Activated CD8-positive, alpha-beta T cell treated with anti-CD3 and anti-CD28 coated beads for 36 hours (primary cell): ENCODE measurements at places on chromosomes 4 and X. TPM values are rescaled to one million over a fixed set of nuclear protein-coding genes. Genes with fewer than 3 reads are reported as not detected.

GRCh38 chrX:10564484-10564883 lies 55.9 kb downstream of the MID1 start:
- DNase-seq = no peak

TRIM2 gene
- total RNA-seq = 1.4 TPM

MXRA5 gene
- not detected for total RNA-seq

DNA sequence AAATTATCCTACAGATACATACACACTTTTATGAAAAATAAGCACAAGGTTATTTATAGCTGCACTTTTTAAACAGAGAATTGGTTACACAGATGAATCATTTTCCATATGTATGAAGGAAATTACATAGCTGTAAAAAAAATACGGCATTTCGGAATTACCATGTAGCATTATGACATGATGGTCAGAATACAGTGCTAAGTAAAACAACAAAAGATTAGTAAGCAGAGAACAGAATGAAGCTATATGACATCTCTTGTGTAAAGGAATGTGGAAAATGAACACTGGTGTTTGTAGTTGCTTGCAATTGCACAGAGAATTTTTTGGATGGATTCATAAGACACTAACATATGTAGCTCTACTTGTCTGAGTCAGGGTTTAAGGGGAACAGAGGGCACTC lies 1222.0 kb upstream of the PRKX start:
- DNase-seq = no peak

DNA sequence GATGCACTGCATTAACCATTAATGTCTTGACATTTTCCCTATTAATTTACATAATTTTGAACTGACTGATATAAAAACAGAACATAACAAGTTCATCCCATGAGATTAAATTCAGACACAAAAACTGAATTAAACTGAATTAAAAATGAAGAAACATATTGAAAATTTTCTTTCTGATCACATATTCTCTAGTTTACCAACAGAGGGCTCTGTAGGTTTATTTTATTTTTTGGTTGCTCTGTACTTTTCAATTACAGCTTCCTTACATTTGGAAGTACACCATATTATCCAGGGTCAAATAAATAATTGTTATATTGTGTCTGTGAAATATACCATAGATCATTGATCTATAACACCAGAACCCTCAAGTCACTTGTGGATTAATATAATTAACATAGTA lies 27.3 kb upstream of the CT83 start:
- no peak for DNase-seq

CENPE gene
- total RNA-seq = 39.0 TPM

DNA sequence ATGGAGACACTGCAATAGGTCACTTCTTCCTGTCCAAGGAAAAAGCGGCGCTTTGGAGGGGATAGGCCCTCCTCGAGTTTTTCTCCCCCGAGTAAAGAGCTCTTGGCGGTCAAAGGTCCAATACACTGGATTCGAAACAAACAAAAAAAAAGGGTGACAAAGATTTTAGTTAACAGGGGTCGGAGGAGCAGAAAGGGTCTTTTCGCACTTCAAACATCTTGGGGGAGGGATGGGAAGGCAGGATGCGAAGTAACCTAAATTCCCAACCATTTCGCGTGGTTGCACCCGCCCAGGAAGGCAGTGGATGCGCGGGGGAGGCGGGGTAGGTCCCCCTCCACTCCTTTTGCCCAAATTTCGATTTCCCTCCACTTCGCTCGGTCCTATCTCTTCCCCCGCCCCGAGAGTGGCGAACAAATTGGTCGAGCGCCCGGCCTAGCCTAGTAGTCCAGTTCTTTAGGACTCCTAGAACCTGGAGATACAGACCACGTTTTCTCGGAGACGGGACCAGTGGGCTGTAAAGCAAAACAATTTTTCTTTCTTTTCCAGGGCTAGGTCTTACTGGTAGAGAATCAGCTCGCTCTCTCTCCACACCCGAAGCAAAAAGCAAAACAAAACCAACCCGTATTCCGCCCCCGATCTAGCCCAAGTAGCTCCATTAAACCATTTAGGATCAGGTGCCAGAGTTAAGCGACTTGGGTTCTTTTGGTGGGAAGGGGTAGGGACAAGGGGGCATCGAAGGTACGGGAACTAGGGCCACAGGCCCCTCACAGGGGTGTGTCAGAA lies 2.0 kb upstream of the STAG2 start:
- peak; percentile 12 for DNase-seq

- no peak for DNase-seq
Observed at GRCh38 chr4:147794787-147795413, 63.0 kb downstream of the ARHGAP10 start.
